ENCODE measurements at places on chromosomes 2 and 18.

GRCh38 chr2:219676586-219676985 is 49.2 kb downstream of the SLC4A3 start:
- DNase-seq, result no peak

GRCh38 chr2:112996635-112997034 is 8.6 kb upstream of the IL36A start:
- no peak for DNase-seq

- no peak for DNase-seq
Measured at GRCh38 chr18:31148600-31148999, 14.1 kb downstream of the DSC1 start.

- DNase-seq, result peak; percentile 71
Measured at GRCh38 chr2:187552828-187553681, 1.2 kb downstream of the TFPI start.

- no peak for DNase-seq
Measured at GRCh38 chr2:229313591-229313990, 42.5 kb upstream of the PID1 start.

DNA sequence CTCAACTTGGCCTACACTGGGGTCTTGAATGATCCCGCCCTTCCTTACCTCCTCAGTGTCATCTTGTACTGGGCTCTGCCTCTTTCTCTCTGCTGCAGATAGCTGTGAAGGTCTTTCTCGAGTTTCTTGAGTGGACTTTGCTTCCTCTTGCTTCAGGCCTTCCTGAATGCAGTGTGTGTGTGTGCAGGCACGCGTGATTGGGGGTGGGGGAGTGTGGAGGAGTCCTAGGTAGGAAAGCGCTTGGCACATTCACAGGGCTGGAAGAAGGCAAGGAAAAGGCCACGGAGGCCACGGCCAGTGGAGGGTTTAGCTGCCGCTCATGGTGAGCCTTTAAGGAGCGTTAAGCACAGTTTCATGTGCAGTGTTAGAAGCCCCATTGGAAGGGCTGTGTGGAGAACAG is 5.5 kb downstream of the RALB start:
- DNase-seq, result no peak

GRCh38 chr18:67453901-67454300 is 62.6 kb downstream of the DSEL start:
- no peak for DNase-seq

DNA sequence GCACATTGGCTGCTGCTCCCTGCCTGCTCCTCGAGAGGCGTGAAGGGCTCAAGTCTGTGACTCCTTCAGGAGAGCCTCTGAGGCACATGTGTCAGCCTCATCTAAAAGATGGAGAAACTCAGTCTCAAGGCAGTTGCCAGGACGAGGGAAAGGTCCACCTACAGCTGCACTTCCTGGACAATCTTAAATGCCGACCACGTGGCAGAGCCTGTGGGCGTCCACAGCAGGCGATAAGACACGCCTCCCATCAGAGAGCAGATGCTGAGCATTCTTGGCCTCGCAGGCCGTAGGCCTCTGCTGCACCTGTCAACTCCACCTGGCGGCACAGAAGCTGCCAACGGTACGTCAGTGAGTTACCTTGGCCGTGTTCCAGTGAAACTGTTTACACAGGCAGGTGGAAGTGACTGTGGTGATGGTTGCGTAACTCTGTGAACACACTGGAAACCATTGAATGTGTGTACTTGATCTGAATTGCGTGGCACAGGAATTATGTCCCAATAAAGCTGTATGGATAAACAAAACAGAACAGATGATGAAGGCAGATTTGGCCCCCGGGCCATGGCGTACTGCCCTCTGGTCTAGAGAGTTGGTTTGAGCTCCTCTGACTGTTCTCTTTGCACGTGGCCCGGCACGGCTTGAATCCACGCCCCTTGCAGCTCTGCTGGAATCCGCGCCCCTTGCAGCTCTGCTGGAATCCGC is 114.5 kb downstream of the RNF144A start:
- no peak for DNase-seq

GRCh38 chr18:38496222-38496793 is 930.7 kb upstream of the CELF4 start:
- no peak for DNase-seq

DNA sequence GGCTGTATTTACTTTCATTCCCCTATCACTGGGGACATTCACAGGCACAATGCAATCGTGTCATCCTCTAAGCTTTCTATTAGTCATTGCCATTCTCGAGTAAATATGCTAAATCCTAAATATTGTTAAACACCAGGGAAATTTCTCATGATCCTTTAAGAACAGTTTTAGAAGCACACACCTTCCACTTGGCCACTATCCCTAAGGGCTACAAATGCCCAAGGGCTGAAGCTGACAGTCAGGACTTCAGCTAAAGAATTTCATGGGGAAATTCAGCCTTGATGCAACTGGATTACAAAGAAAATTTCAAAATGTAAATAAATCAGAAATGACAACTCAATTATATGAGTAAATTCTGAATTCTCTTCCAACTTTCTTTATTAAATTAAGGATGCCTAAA is 163.1 kb upstream of the PID1 start:
- DNase-seq, result no peak

DNA sequence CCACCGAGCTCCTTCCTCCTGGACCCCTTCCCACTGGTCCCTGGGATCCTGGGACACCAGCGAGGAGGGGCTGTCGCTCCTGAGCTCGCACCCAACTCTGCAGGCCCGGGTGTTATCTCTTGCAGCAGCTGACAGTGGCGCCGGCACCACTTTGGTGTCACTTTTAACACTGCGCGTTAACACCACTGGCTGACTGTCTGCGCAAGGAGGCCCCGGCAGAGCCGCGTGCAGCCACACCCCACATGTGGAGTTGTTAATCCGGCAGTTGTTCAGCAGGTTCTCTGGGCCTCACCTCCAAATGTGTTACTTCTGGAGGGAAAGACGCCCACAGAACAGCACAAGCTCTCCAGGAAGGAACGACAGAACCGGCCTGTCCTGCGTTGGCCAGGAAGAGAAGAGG is 155.0 kb upstream of the GLI2 start:
- no peak for DNase-seq

- no peak for DNase-seq
Measured at GRCh38 chr2:176092270-176093144, at the start of gene HOXD13. Gene HOXD13, plus strand, starts transcription at chr2:176092721. Its CDS starts 170 bp downstream, at chr2:176092891.

GRCh38 chr2:207950063-207950760 is 75.1 kb downstream of the PLEKHM3 start:
- no peak for DNase-seq

GRCh38 chr2:124145982-124146381 is 120.9 kb downstream of the CNTNAP5 start:
- DNase-seq, result no peak

DNA sequence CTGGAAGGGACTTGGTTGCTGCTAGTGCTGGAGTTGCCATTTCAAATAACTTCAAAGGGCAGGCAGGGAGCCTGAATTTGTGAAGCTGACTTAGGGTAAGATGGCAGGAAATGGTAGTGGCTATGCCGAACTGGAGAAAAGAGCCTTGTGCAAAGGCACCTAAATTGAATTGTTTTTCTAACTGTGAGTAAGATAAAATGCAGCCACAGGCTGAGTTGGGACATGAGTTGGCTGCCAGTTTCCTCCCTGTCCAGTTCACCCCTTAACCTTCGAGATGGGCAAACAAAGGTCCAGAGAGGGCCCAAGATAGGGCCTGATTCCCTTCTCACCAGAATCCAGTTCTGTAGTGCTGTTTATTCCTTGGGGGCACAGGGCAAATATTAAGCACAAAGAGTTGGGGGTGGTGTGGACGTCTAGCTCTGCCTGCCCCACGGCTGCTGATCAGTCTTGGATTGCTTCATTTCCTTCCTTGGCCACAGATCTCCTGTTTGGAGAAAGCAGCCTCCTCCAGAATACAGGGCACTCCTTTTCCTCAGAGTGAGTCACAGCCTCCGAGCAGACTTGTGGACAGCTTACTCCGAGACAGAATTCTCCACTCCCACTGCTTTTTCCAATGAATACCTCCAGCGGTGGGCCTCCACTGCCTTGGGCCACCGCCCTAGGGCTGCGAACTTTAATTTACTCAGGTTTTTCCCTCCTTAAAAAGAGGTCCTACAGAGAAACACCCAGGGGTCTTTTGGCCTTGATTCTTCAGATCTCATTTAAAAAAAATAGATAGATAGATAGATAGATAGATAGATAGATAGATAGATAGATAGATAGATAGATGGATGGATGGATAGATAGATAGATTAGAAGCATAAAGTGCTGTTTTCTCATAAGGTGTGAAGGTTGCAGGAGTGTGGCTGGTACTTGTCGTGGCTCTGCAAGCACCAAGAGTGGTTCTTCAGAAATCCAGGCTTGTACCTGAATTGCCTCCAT is 18.4 kb upstream of the SLC20A1 start:
- DNase-seq, result peak; percentile 81

DNA sequence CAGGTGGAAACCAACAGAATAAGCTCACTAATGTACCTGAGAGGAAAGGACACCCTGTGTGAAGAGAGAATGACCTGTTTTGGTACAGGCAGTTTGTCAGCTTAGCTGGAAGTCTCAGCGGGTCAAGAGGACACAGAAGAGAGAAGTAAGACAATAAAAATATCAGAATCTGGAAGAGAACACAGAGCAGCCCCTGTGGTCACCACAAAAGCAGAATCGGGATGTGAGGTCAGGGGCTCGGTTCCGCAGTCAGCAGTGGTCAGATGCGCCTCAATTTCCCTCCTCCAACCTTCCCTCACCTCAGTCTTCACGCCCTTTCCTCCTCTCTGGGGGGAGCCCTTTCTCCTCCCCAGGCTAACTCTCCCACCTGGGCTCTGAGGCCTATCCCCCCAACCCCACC is 122.9 kb downstream of the AFF3 start:
- no peak for DNase-seq

- DNase-seq, result no peak
Measured at GRCh38 chr2:161434118-161434517, 18.0 kb downstream of the TBR1 start.

GRCh38 chr2:29207352-29208148 is 92.3 kb downstream of the CLIP4 start:
- no peak for DNase-seq

Measured in bone marrow (tissue), 2 donors.